Daoy (cell line): ENCODE measurements at places on chromosomes 7 and 10.

GRCh38 chr7:78306634-78307033 is 508.1 kb downstream of the PHTF2 start:
- DNase-seq = no peak

DNA sequence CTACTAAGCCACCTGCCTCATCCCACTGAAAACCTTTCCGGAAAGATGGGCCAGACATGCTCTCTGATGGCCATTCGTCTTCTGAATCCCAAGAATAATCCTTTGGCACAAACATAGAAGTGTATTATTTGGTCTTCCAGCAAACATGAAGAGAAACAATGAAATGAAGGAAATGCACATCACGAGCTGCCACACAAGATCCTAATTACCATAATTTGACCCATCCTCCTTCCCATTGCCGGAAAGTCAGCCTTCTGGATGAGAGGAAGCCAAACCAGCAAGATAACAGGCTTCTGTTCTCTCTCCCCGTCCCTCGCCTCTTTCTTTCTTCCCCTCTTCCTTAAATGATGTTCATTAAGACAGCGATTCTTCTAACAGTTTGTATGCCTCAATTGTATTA is 218.9 kb upstream of the KMT2E start:
- DNase-seq = no peak

- no peak for DNase-seq
Observed at GRCh38 chr10:44949915-44950314, 9.7 kb upstream of the RASSF4 start.

DNA sequence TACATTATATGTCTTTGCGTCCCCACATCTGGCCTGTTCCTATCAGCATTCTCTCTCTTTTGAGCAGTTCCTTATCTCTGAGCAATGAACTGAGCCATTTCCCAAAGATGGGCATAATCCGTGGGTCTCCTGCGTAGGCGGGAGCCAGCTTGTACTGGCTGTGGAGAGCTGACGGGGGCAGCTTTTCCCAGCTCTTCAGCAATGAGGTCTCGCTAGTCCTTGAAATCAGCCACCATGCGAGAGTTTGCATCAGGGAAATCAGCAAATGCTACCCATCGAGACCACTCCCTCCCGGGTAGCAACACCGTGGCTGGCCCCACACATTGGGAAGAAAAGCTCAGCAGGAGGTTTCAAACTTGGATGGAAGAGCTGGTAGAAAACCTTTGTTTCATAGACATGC is 51.9 kb upstream of the FAM180A start:
- no peak for DNase-seq

GRCh38 chr7:20298486-20298901 is 32.2 kb upstream of the ITGB8 start:
- no peak for DNase-seq

DNA sequence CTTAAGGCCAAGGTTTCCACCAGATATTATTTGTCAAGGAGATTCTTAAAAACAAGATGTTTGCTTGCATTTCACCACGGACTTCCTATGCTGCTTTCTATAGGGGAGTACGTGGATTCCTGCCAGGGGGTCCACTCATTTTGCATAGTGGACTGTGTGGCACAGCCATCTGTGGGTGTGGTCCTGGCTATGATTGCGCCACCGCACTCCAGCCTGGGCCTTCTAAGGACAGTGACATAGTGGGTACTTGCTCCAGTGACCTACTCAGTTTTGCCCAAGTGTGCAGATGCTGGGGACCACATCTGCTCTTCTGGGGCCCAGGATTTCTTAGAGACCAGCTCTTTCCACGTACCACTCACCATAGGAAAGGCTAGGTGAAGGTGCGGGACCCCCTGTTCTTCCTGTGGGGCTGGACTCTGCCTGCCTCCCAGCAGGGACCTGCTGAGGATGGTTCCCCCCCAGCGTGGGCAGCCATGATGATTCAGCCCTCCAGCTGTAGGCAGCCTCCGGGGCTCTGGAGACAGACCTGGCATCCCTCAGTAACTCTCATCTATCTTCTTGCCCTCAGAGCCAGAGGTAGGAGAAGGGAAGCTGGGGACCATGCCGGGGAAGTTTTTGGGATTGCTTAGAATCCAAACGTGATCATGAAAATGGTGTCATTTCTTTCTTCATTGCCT is 42.9 kb downstream of the HK1 start:
- DNase-seq = no peak

GRCh38 chr10:119656760-119657159 is 5.6 kb downstream of the BAG3 start:
- DNase-seq = no peak

GRCh38 chr7:69162931-69163670 is 435.2 kb upstream of the AUTS2 start:
- no peak for DNase-seq

GRCh38 chr10:101617102-101617823 is 29.1 kb downstream of the DPCD start:
- no peak for DNase-seq

- peak; percentile 10 for DNase-seq
Observed at GRCh38 chr10:23514321-23514720, 75.4 kb downstream of the OTUD1 start.

GRCh38 chr7:68306692-68307107 is 1291.6 kb upstream of the AUTS2 start:
- no peak for DNase-seq

- DNase-seq = peak; percentile 42
Observed at GRCh38 chr7:37234928-37235327, 213.7 kb downstream of the ELMO1 start.

GRCh38 chr7:45203936-45204445 is 46.4 kb downstream of the RAMP3 start:
- DNase-seq = no peak

DNA sequence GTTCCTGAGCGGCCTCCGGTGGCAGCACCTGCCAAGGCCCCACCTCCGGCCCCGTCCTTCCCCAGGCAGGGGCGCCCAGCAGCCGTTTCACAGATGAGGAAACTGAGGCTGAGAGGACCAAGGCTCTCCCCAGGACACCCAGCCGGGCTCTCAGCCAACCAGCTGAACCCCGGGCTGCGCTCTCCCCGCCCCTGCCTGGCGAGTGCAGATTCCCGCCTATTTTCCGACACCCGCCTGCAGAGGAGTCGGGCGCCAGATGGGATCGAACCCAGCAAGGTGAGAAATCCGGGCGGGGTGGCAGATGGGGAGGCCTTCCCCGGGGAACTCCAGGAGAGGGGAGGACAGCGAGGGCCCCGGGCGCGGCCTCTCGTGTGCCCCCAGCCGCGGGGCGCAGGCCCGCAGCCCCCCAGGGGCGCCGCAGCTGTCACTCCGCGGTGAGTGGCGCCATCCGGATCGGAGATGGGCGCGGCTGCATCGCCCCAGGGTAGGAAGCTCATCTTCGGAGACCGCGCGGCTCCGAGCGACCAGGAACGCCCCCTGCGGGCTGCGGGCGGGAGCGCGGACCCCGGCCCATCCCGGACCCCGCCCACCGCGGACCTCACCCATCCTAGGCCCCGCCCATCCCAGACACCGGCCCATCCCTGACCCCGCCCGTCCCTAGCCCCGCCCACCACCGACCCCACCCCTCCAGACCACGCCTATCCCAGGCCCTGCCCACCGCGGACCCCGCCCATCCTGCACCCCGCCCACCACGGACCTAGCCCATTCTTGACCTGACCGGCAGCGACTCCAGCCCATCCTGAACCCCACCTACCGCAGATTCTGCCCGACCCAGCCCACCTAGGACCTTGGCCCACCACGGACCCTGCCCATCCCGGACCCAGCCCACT is 90.3 kb downstream of the MICALL2 start:
- DNase-seq = peak; percentile 78

GRCh38 chr7:23530405-23530804 is 1.4 kb downstream of the TRA2A start:
- peak; percentile 27 for DNase-seq

- DNase-seq = peak; percentile 58
Observed at GRCh38 chr7:129434675-129435318, 565 bp downstream of the STRIP2 start.

- peak; percentile 62 for DNase-seq
Observed at GRCh38 chr10:79178614-79179163, 109.9 kb downstream of the ZMIZ1 start.

DNA sequence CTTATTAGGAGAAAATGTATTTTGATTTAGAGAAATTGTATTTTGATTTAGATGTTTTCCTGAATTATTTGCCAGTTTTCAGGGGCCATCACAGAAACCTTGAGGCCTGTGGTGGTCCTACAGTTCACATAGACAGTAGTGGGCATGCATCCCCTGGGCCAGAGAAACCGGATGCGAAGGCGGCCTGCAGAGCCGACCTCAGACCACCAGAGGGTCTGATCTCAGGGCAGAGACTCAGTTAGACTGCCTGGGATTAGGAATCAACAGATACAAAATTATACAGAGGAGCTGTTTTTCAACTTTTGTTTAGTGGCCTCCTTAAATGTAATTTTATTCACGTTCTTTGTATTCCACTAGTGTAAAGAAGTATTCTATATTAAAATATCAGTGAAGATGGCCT is 158.4 kb downstream of the PAXIP1 start:
- DNase-seq = no peak

- DNase-seq = peak; percentile 16
Observed at GRCh38 chr7:21771906-21772610, 173.6 kb downstream of the CDCA7L start.

DNA sequence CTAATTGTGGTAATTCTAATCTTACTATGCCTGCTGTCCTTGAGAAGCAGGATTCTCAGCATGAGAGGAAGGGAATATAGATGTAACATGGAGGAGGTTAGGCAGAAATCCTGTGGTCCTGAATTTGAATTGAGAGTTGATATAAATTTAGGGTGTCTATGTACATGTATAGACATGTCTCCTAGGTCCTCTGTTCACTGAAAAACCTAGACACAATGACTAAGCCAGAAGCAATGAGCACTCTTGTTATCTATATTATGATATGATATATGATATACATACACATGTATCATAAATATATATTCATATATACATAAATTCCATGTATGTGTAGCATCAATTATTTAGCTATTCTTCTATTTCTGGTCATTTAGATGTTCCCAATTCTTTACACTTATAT is 173.3 kb upstream of the MKLN1 start:
- no peak for DNase-seq

GRCh38 chr10:77036993-77037734 is 600.4 kb downstream of the KCNMA1 start:
- DNase-seq = peak; percentile 4

- DNase-seq = no peak
Observed at GRCh38 chr7:108280136-108280535, 150.0 kb upstream of the LAMB4 start.

DNA sequence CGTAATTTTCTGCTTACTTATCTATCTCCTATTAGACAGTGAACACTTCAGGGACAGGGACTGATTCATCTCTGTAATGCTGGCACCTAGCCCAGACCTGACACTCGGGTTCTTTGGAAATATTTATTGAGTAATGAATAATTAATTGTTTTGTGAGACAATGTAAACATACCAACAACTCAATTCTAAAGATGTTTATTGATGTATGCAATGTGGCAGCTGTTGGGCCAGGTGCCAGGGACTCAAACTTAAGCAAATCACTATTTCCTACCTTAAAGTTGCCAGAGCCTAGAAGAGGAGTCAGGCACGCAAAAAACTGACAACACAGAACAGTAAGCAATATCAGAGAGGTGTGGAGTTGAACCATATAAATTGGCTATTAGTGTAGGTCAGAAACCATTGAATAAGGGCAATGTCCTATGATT is 63.6 kb upstream of the BMPER start:
- no peak for DNase-seq

- no peak for DNase-seq
Observed at GRCh38 chr7:13032576-13032975, 345.1 kb downstream of the ARL4A start.

- no peak for DNase-seq
Observed at GRCh38 chr7:95917634-95918033, 145.3 kb downstream of the DYNC1I1 start.

DNA sequence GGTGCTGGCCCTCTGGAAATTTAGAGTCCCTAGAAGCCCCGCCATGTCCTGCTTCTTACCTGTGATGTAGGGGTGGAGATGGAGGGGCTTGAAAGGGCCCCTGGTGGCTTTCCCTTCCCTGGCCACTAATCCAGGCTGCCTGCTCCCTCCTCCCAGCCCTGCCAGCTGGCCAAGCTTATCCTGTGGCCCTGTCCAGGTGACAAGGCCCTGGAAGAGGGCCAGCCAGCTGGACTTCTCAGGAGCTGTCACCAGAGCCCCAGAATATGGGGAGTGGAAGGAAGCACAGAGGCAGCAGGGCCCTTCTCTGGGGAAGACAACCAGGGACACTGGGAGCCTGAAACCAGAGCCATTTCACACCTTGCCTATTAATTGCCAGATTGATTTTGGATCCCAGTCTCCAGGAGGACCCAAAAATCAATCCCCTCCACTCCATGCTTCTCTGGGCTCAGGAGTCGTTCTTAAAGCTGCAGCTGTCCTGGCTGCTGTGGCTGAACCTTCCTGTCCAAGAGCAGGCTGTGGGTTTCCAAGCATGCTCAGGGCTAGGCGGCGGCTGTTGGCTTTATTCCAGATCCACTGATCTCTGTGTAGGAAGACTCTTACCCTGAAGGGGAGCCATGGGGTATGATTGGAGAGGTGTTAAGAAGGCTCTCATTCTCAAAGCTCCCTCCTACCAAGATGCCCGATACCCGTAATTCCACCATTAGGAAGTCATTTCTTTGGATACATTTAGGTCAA is 52.6 kb upstream of the PCBD1 start:
- DNase-seq = no peak

DNA sequence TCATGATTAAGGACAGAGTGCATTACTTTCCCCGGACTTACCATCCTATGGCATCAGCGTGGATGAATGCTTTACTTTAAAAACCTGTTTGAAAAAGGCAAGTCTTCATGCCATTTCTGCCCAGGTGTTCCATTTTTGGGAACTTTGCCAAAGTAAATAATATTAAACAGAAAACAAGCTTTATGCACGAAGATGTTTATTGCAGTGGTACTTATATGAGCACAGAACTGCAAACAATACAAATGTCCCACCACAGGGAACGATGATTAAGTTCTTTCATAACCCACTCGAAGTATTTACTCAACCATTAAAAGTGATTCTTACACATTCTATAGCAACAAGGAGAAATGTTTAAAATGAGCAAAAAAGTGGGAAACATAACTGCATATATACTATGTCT is 109.7 kb upstream of the GDF10 start:
- DNase-seq = no peak

DNA sequence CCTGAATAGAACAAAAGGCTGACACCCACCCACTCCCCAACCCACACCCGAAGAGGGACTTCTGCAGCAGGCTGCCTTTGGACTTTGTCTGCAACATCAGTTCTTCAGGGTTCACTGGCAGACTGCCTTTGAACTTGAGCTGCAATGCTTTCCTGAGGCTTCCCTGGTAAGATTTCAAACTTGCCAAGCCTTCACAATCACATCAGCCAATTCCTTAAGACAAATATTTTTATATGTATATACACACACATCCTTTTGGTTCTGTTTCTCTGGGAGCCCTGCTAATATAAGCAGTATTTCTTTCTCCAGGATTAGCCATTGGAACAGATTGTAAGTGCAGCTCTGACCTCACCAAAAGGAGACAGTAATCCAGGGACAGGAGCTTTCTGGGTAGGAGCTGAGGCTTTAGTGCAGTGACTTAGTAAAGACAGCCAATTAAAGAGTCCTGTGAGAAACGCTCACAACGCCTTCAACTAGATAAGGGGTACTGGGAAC is 55.6 kb upstream of the KMT2E start:
- DNase-seq = no peak
